Esophagus mucosa (tissue), 1 donor: ENCODE measurements at places on chromosomes 4 and X.

DNA sequence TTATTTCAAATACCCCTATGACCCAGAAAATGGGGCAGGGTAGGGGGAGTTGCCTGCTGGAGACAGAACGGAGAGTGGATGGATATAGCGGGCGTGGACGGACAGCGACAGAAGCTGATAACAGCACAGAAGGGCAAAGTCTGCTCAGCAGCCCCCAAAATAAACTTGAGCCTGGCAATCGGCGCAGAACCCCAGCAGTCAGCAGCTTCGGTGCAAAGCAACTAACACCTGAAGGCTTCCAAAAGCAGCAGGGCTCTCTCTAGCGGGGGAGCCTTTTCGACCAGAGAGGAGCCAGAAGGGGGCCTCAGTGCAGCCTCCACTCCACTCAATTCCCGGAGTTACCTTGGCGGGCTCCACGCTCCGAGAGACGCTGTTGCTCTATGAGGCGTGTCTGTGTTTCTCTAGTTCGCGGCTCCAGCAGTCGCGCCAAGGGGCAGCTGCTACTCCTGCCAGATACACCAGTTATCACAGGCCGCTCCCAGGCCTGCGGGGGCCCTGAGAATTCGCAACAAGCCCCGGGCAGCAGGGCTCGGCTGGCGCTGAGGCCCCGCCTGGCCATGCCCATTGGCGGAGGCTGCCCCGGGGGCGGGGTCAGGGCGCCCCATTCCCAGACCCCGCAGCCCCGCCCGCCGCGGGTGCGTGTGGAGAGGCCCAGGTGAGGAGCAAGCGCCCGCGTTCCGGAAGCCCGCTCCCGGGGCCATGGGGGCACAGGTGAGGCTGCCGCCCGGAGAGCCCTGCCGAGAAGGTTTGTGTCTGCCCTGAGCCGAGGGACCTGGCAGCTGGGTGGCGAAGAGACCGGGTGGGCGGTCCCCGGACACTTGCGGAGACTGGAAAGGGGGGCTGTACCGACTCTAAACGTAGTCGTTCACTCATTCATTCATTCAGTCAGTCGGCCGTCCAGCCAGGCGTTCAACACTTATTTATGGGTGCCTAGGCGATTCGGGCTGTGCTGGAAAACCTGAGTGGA, at the start of the genes CNGA1 and NIPAL1:
Gene CNGA1, minus strand, starts transcription at position 541 of the 967 bp plus-strand sequence. CDS start 63,992 bp downstream, outside the sequence.
Gene NIPAL1, plus strand, starts transcription at position 632 of the 967 bp plus-strand sequence. Its CDS starts 68 bp downstream, at position 700.
- ATAC-seq, result peak; percentile 92

DNA sequence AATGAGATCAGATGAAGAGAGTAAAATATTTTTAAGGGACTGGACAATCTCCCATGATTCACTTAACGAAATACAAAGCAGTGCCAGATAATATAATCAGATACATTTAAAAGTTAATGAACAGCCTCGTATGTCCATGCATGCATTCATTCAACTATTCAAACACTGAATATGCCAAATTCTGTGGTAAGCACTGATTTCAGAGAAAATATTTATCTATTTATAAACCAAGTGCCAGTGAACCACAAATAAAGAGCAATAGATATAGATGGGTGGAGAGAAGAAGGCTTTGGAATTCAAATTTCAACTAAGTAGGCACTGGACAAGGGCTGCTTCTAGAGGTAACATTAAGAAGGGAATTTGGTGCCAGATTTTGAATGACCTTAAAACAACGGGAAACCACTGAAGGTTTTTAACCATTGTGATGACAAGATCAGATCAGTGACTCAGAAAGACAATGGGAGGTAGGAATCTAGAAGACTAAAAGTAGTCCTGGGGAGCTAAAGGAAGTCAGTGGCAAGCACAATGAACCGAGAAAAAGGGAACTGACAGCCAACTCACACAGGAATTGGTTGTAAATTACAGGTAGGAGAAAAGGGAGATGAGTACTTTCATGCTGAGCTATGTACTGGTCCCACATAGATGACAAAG, 14.2 kb downstream of the ELOVL6 start:
- ATAC-seq, result no peak

GRCh38 chrX:131801066-131801465, 222.0 kb upstream of the STK26 start:
- no peak for ATAC-seq

DNA sequence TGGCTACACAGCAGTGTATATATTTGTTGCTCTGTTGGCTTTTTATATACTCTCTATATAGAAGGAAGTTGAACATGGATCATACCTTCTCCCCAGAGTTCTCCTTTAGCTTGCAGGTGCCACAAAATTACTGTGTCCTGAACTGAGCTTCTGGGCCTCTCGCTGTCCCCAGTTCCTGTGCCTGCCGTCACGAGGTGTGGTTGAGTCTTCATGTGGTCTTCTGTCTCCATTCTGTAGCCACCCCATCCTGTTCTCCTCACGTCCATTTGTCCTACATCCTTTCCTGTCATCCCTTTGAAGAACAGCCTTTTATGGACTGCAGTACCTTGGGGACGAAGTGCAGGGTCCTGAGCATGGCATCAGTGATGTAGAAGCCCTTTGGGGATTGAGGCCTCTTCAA, 14.5 kb downstream of the TMEM131L start:
- ATAC-seq, result no peak

DNA sequence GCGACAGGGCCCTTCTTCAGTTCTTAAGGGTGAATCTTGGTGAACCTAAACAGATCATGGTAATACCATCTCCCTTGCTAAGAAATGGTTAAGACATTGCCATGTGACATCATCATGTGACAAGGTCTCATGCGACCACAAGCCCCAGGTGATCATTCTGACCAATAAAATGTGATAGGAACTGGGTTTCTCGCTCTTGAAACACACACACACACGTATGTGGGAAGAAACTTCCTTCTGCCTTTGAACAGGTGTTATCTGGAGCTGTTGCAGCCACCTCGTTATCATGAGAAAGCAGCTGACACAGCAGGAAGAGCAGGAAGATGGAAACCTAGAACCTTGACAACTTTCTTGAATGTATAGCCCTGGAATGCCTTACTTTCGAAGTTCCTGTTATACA, 10.2 kb downstream of the SOD3 start:
- no peak for ATAC-seq

- ATAC-seq, result peak; percentile 63
These were observed 201.4 kb downstream of the CCNG2 start for GRCh38 chr4:77358315-77358928.

GRCh38 chrX:68658530-68658929, 11.1 kb downstream of the STARD8 start:
- ATAC-seq, result no peak

DNA sequence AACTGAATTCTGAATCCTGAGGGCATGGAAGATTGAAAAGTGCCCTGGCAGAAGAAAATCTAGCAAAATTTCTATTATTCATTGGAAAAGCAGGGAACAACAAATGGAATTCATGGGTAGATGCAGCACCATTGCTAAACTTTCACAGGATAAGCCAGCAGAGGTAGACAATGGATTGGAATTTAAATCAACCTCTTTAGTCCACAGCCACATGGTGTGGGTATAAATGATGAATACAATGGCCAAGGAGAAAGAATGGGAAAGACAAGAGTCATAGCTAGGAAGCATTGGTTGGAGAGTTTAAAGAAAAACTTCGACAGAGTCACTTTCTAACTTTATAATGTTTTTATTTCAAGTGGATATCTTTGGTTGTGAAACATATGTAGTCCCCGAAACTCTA, 332.8 kb upstream of the PUDP start:
- ATAC-seq, result no peak

DNA sequence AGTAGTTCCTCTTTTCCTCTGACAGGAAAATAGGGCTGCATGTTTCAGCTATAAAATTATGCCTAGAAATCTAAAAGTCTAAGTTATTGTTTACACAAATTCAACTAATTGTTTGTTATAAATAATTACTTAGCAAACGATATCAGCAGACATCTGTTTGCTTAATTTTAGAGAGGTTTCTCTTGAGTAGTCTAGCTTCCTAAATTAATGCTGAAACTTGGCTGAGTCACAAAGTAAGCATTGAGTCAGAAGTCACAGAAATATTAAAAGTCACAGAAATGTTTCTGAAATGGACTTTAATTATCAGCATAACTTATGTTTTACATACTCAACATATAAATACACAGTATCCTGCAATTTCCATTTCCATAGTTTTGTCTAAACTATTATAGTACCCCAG, 1044.0 kb downstream of the CCSER1 start:
- no peak for ATAC-seq

GRCh38 chr4:41189666-41190065, 24.7 kb downstream of the APBB2 start:
- no peak for ATAC-seq

GRCh38 chrX:16368696-16369095, 201.4 kb downstream of the MAGEB17 start:
- ATAC-seq, result no peak
